ENCODE measurements at places on chromosomes 3 and 15. TPM values are rescaled to one million over a fixed set of nuclear protein-coding genes. Genes with fewer than 3 reads are reported as not detected.

DNA sequence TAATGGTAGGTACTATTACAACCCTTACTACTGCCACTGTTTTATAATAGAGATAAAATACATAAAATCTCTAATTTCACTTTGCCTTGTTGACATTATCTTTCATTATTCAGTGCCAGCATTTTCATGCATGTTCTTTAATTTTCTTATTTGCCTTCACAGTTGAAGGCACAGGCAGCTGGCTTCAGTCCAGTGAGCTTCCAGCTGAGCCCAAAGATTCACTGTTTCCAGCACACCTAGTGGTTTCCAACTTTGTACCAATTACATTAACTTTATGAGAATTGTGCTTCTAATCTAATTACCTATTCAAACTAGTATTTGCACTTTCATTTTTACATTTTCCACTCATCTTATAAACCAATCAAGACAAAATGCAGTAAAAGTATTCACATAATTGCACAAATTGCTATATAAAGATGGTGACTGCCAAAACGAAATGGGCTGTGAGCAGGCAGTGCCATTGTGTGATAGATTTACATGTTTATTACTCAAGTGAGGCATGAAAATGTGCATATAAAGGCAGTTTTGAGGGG, 228.3 kb downstream of the MFSD1 start:
- no peak for DNase-seq

- DNase-seq = no peak
Measured at GRCh38 chr15:90837094-90837493, 31.3 kb upstream of the FURIN start.

GRCh38 chr3:158085931-158086330, 20.3 kb downstream of the SHOX2 start:
- DNase-seq = no peak

The ARPP21 gene
- 2.1 TPM for total RNA-seq

The CCR3 gene
- total RNA-seq = not detected

The SERPINI1 gene
- total RNA-seq = 1.2 TPM

The KLF15 gene
- 0.11 TPM for total RNA-seq

The TMEM158 gene
- total RNA-seq = 181 TPM

Data from LHCN-M2 (cell line).